HTR-8/SVneo (cell line): ENCODE measurements at places on chromosomes 7 and 10.

- DNase-seq: no peak
These were observed 497.4 kb downstream of the PLXDC2 start for GRCh38 chr10:20313665-20314064.

GRCh38 chr10:34941471-34942357 is 126.6 kb upstream of the PARD3 start:
- DNase-seq: no peak

- no peak for DNase-seq
These were observed 52.7 kb downstream of the FIGNL1 start for GRCh38 chr7:50397320-50397970.

GRCh38 chr10:114743521-114744231 is 77.9 kb upstream of the FHIP2A start:
- no peak for DNase-seq

DNA sequence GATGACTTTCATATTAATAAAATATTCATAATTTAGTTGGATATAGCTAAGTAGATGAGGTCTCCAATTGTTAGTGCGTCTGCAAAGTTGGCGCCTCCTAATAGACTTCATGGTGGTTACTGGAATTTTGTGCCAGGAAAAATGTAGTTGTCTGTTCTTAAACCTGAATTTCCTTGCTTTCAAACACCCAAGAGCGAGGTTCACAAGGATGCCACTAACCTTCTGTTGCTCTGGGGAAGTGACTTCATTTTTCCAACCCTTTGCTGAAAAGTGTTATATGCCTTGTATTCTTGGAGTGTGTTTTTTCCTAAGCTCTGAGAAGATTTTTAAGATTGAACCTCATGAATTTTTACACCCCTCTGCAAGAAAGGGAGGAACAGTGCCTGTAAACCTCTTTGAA is 98.9 kb upstream of the GLCCI1 start:
- no peak for DNase-seq

DNA sequence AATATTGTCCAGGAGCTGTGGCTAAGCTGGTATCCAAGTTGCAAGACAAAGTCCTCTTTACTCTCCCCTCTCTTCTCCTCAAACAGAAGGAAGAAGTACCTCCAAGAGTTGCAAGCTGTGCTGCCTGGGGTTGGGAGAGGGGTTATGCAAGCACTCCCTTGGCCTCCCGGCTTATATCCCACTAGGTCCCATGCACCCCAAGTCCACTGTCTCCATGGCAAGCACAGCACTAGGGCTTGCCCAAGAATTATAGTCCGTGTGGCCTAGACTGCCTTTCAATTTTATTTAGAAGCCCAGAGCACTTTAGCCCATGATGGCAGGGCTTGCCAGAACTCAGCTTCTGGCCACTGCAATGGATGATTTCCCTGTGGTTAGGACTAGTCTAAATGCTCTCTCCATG is 40.4 kb upstream of the TECTB start:
- no peak for DNase-seq

- no peak for DNase-seq
These were observed 21.8 kb downstream of the ARHGAP19 start for GRCh38 chr10:97270523-97271154.

GRCh38 chr10:92248566-92248965 is 42.3 kb downstream of the CPEB3 start:
- no peak for DNase-seq

DNA sequence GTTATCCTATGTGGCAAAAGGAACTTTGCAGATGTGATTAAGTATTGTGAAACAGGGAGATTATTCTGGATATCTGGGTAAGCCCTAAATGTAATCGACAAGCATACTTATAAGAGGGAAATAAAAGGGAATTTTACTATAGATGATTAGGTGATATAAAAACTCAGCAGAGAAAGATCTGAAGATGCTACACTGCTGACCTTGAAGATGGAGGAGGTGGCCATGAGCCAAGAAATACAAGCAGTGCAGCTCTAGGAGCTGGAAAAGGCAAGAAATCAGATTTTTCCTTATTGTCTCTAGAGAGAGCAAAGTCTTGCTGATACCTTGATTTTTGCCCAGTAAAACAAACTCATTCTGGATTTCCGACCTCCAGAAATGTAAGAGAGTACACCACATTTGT is 67.7 kb downstream of the BRAF start:
- no peak for DNase-seq

DNA sequence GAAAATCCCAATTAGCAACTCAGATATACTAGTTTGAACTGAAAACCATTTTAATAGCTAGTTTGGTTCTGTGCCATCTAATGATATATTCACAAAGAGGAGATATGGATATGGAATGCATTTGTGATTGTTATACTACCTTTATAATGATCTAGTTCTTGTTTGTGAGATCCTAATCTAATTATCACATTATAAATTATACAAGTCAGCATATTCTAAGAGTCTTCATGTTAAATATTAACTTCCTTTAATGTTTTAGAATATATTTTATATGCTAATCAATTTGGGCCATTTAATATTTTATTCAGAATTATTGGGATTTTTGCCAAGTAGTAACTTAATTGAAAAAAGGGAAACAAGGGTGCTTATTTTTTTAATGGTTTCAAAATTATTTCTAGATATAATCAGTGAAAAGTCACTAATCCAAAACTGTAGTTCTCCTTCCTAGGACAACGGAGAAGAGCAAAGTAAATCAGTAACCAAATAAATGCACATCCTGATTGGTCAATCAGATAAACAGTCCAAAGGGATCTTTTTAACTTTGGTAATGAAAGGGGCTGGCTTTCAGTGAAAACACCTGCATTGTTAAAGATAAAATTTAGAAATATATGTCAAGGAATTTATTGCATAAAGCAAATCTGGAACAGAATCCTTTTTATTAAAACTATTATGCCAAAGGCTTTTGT is 173.9 kb upstream of the MEOX2 start:
- no peak for DNase-seq

- DNase-seq: peak; percentile 19
These were observed 341.9 kb downstream of the LRMDA start for GRCh38 chr10:75773231-75773780.

GRCh38 chr7:7228967-7229366 is 46.6 kb downstream of the C1GALT1 start:
- no peak for DNase-seq

DNA sequence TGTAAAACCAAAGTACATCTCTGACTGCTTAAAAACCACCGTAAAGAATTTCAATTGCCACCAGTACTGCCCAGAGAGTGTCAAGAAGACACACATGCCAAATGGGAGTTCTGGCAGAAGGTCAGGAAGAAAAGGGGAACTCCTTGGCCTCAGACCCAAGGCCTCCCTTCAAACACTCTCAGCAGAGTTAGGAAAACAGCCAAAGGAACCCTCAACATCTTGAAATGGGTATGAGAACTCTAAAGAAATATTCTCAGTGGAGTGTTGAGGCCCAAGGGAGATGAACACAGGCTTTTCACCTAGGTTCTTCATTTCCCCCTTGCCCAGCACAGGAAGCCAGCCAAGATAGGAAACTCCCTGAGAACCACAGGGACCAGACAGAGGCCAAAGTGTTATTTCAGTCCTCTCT is 96.1 kb upstream of the ASAH2 start:
- no peak for DNase-seq

GRCh38 chr10:104306897-104307296 is 31.4 kb downstream of the ITPRIP start:
- DNase-seq: no peak

DNA sequence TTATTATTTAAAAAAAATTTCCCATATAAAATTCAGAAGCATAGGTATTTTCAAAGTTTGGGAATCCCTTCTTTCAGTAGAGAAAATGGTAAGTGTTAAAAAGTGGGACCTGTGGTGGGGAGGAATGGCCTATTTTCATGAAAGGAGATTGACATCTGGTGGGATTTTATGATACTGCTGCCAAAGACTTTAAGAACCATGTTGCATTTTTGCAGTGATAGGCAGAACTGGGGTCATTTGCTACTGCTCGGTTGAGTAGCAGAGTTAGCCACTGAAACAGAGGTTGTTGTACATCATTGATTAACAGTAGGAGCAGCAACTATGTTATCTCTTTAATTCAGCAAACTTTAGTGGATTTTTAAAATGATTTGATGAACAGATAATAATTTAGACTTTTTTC is 4.4 kb downstream of the BICC1 start:
- DNase-seq: no peak

GRCh38 chr7:107209565-107209964 is 40.8 kb downstream of the HBP1 start:
- DNase-seq: no peak
